Midbrain (tissue), 1 donor: ENCODE measurements at places on chromosomes 2 and 18.

DNA sequence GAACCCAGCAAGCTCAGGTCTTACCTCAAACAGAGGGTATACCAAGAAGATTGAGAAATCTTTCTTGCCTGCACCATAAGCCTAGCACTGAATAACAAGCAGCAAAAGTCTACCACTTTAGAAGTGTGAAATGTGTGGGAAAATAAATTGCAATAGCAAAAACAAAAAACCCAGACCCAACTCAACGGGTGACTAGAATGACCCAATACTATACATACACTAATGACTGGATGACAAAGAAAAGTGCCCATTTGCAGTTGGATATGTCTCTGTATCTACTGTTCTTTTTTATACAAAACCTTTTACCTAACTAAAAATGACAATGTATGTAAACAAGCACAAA is 950.6 kb downstream of the TRIB2 start:
- DNase-seq, result no peak

GRCh38 chr2:80149991-80150390 is 154.6 kb downstream of the LRRTM1 start:
- no peak for DNase-seq

DNA sequence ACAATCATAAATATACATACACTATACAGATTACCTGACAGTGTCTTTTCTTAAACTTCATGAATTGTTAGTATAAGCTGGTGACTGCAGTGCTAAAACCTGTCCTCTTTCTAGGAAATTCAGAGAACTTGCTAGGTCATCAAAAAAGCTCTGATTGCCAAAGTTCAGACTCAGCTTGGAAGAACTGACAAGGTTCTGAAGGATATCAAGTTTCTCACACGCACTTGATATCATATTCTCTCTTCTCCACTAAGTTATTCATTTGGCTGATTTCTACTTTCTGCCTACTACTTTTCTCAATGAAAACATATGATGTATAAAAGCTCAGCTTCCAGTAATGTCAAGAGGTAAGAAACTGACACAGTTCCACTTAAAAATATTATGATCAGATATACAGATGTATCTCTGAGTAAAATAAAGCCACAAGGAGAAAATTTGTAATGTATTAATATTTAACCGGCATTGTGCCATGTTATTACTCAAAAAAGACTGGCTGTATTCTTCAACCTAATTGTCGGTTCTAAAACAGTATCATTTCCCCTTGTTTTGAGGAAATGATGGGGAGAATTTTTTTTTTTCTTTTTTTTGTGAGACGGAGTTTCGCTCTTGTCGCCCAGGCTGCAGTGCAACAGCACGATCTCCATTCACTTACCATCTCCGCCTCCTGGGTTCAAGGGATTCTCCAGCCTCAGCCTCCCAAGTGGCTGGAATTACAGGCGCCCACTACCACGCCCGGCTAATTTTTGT is 2.4 kb downstream of the OSBPL1A start:
- DNase-seq, result peak; percentile 4

DNA sequence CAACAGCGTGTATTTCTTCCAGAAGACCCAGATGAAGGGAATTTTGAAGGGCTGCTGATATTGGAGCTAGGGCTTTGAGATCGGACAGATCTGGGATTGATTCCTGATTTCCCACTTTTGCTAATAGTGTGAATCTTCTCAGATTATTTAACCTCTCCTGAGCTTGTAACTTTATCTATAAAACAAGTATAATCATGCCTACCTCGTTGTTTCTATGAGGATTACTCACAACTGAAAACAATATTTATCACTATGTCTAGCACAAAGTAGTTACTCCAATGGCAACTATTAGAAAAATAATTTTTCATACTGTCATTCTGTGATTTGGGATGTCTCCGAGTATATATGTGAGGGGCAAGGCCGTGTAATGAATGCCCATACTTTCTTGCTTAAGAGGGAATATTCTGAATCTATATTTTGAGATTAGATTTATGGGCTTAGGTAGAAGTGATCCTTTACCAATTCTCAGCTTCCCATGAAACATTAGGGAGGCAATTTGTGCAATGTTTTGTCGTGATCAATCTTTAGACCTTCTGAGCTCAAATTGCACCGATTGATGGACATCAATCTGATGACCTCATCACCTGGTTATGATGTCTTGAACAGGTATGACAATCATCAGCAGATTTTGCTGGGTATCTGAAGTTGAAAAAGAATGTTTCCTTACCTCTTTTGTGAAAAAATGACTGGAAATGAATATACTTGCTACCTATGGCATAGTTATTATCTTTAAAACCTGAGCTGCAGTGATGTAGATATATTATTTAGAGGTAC is 339.9 kb downstream of the KCNS3 start:
- no peak for DNase-seq
